Activated CD4-positive, alpha-beta T cell treated with anti-CD3 and anti-CD28 coated beads, Interleukin-2, amount 10 ng/mL, durations not matched to agents 24 days and 14 days (primary cell): ENCODE measurements at places on chromosomes 2 and 18.

- no peaks in the 10 kb centered on the region for H3K36me3 ChIP-seq
- H3K4me3 ChIP-seq, result no peak overlapping the region
- no peaks in the 10 kb centered on the region for H3K4me1 ChIP-seq
- no peak for DNase-seq
Measured at GRCh38 chr2:239027391-239028252, 179.7 kb downstream of the TWIST2 start.

GRCh38 chr2:211494085-211494484 is 937.7 kb downstream of the CPS1 start:
- DNase-seq, result no peak
- H3K4me1 ChIP-seq, result no peaks in the 10 kb centered on the region
- H3K27me3 ChIP-seq, result no peaks in the 10 kb centered on the region
- no peak overlapping the region for H3K4me3 ChIP-seq
- H3K36me3 ChIP-seq, result no peaks in the 10 kb centered on the region
- no peak overlapping the region for H3K27ac ChIP-seq

- H3K4me1 ChIP-seq, result peaks cover 2% of the 10 kb centered on the region
- no peaks in the 10 kb centered on the region for H3K36me3 ChIP-seq
- no peak for DNase-seq
- H3K4me3 ChIP-seq, result no peak overlapping the region
Measured at GRCh38 chr18:58806826-58807714, 57.6 kb upstream of the ZNF532 start.

DNA sequence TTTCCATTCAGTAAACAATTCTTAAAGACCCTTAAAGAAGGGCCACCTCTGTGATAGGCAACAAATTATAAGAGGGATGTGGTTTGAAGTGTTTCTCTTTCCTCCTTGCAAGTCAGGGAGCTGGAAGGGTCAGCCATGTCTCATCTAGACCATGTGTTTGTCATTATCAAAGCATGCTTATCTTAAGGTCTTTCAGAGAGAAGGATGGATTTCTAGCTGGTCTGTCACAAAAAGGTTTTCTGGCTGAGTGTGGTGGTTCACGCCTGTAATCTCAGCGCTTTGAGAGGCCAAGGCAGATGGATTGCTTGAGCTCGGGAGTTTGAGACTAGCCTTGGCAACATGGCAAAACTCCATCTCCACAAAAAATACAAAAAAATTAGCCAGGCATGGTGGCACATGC is 59.2 kb upstream of the PEX13 start:
- H3K27ac ChIP-seq, result no peak overlapping the region
- H3K36me3 ChIP-seq, result peaks cover 28% of the 10 kb centered on the region
- peaks cover 5% of the 10 kb centered on the region for H3K4me1 ChIP-seq
- H3K27me3 ChIP-seq, result no peaks in the 10 kb centered on the region

GRCh38 chr2:217941886-217942728 is 60.7 kb downstream of the TNS1 start:
- H3K4me3 ChIP-seq, result no peak overlapping the region
- H3K27ac ChIP-seq, result no peak overlapping the region
- peaks cover 5% of the 10 kb centered on the region for H3K4me1 ChIP-seq
- no peak for DNase-seq
